ENCODE measurements at places on chromosomes 6 and 20.

DNA sequence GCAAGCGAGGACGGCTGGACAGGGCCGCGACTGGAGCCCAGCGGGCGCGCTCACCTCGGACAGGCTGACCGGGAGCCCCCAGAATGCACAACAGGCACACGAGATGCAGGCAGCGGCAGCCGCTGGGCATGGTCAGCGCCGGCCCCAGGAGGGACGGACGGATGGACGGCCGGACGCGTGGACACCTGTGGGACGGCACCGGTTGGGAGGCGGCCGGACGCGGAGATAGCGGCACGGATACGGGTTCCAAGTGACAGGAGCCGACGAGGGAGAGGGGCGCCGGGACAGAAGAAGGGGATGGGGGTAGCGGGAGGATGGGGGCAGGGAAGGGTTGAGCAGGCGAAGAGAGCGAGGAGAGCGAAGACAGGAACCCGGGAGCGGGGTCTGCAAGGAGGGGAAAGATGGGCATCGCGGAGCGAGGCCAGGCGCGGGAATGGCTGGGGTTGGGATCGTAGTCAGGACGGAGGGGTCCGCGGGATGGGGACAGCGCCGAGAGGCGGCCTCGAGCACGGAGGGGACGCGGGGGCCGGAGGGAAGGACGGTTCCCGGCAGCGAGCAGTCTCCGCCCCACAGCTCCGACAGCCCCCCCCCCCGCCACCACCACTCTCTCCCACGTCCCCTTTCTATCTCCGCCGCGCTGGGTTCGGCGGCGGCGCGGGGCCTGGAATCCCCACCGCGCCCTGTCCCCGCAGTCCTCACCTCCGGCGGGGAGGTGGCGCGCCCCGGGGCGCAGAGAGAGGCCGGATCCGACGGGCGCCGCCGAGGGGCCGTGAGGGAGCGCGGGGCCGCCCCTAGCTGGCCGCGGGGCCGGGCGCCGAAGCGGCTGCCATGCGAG, 435 bp downstream of the DLK2 start:
- DNase-seq, result no peak

- no peak for DNase-seq
These were observed 22.7 kb downstream of the HLA-A start for GRCh38 chr6:29964887-29965562.

DNA sequence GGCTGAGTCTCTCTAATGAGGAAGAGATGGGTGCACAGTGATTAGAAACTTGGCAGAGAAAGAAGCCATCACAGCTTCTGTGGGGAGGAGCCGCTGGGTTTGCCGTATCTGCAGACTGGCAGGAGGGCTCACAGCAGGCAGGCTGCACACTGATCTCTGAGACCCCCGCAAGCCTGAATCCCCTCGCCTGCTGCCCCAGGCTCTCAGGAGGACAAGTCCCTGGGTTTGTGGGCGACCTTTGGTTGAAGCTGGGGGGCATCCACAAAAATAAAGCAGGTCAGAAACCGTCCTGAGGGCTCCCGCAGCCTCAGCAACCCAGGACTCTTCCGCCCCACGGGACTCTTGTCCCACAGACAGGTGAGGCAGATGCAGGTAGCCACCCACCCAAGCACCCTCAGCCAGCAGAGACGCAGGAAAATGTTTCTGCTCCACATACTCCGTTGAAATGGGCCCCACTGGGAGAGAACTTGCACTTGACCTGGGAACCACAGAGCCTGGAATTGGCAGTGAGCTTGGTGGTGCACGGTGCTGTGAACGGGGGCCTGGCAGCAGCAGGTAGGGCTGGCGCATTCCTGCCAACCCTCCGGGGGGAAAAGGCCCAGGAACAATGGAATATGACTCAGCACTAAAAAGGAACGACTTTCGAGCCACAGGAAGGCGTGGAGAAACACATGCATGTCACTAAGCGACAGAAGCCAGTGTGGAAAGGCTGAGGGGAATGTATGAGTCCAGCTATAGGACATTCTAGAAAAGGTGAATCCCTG, 89.9 kb downstream of the YTHDF1 start:
- no peak for DNase-seq

DNA sequence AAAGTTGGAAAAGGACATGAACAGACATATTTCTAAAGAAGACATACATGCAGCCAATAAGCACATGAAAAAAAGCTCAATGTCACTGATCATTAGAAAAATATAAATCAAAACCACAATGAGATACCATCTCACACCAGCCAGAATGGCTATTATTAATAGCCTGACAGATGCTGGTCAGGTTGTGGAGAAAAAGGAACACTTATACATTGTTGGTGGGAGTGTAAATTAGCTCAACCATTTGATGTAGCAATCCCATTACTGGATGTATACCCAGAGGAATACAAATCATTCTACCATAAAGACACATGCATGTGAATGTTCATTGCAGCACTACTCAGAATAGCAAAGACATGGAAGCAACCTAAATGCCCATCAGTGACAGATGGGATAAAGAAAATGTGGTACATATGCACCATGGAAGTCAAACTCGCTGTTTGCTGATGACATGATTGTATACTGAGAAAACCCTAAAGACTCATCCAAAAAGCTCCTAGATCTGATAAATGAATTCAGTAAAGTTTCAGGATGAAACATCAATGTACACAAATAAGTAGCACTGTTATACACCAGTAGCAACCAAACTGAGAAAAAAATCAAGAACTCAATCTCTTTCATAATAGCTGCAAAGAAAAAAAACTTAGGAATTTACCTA, 196.8 kb downstream of the ADGB start:
- no peak for DNase-seq

- DNase-seq, result no peak
These were observed 142.9 kb downstream of the ADGRB3 start for GRCh38 chr6:68777956-68778355.

DNA sequence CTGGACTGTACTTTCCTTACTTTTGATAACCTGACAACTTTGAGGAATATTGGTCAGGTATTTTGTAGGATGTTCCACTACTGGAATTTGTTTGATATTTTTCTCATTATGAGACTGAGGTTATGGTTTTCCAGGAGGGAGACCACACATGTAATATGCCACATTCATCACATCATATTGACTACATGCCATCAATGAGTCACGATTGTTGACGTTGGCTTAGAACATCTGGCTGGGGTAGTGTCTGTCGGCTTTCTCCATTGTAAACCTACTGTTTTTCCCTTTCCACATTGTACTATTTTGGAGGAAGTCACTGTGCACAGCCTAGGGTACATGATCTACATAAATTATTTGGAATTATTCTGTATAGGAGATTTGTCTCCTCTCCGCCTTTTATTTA, 1.4 kb upstream of the STX11 start:
- DNase-seq, result no peak

DNA sequence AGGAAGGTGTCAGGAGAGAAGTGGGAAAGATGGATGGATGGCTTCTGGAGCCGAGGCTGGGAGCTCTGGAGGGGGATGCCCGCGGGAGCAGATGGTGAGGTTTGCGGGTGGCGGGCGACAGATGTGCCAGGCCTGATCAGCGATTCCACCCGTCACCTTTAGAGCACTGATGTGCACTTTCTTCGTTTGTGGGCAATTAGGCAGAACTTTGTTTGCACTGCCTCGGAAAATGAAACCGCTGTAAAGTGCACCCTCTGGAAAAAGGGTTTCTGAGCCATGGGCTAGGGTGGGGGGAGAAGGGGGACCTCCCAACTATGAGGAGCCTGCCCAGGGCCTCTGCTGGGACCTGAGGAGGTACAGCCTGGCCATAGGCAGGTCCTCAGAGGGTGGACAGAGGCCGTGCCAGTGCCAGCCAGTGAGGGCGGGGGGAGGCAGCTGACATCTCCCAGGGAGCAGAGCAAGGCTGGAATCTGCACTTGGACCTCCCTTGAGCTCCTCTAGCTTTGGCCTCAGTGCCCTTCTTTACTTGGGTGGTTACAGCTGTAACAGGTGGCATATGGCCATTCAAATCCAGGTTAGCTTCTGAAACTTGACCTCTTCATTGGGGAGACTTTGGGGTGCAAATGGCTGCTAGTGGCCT, 58.7 kb downstream of the CD40 start:
- no peak for DNase-seq

GRCh38 chr6:168834042-168834587, 393.1 kb downstream of the SMOC2 start:
- DNase-seq, result no peak

DNA sequence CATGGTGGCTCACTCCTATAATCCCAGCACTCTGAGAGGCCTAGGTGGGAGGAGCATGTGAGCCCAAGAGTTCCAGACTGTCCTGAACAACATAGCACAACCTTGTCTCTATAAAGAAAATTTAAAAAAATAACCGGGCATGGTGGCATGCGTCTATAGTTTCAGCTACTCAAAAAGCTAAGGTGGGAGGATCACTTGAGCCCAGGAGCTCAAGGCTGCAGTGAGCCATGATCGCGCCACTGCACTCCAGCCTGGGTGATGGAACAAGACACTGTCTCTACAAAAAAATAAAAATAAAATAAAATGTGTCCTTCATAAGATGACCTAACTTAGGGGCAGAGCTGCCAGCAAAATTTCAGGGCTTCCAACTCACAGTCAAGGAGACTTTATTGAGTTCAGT, 12.6 kb downstream of the ID4 start:
- no peak for DNase-seq

GRCh38 chr6:163793011-163793983, 378.8 kb downstream of the QKI start:
- DNase-seq, result no peak

DNA sequence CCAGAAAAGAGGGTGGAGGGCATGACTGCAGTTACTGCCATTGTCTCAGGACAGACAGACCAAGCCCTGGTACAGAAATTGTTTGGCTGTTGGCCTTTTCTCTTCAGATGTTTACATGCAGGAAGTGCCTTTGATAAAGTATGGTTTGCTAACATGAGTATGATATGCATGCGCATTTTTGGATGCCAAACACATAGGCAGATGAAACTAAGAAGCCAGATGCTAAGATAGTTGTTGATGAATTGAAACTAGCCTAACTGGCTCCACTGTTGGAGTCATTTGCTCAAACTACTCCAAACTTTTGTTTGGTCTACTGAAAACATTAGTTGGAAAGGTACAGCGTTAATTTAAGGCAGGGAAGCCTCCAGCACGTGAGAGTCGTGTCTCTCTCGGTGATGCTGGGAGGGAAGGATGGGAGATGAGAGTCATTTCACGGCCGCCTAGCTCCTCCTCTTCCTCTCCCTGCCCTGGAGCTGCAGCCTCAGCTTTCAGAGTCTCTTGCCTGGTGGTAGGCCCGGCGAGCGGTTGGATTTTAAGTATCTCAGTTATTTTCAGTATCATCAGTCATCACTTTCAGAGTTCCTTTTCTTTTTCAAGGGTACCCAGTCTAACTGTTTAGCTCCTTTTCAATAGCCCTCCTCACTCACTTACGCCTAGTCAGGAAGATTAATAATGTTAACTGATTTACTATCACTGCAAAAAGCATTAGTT, 29.7 kb downstream of the RREB1 start:
- no peak for DNase-seq

- no peak for DNase-seq
These were observed 6.7 kb downstream of the SNAI1 start for GRCh38 chr20:49989234-49990065.

DNA sequence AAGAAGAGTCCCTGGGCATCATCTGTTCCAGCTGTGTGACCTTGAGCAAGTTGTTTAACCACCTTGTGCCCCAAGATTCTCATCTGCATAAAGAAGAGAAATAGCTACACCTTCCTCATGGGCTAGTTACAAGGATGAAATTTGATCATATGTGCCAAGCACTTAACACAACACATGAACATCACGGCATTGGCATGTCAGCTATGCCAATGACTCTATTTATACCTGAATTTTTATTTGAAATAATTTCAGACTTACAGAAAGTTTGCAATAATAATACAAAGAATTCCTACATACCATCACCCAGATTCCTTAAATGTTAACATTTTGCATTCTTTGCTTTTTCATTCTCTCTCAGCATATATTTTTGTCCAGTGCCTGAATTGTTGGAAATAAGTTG, 21.0 kb upstream of the TCF15 start:
- DNase-seq, result no peak

DNA sequence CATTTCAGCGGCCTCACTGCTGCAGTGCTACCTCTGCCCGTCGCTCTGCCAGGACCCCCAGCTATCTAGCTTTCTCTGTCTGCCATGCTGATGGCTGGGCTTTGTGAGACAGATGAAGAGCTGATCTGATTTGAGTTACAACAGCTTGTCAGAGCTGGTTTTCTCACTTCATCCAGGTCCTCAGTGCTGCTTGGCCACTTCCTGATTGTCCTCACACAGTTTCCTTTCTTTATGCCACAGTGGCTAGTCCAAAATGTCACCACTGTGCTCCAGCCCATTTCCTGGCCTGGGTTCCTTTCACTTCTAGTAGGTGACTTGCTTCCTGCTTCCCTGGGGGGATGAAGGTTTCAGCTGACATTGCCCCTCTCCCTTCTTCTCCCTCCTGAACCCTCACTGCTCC, 35.4 kb downstream of the FNDC1 start:
- DNase-seq, result no peak

DNA sequence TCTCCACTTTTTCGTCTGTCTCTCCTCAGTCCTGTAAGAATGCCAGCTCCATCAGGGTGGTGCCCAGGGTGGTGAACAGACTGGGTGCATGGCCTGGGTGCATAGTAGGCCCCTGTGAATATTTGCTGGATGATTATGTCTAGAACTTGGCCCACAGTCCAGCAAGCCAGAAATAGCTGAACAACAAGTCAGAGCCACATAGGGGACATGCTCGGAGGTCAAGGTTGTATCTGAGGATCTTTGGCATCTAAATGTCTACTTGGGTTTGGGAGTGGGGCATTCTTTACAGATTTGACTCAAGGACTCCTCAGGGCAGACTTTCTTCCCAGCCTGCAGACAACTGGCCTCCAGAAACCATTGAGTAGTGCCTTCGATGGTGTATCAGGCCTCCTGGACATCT, 18.1 kb upstream of the BPIFA3 start:
- DNase-seq, result no peak

- no peak for DNase-seq
These were observed 1252.8 kb upstream of the GJE1 start for GRCh38 chr6:140879946-140880345.

- no peak for DNase-seq
These were observed 384.3 kb downstream of the CDC5L start for GRCh38 chr6:44771647-44772415.

- no peak for DNase-seq
These were observed 5.1 kb downstream of the KCNS1 start for GRCh38 chr20:45095805-45096238.

DNA sequence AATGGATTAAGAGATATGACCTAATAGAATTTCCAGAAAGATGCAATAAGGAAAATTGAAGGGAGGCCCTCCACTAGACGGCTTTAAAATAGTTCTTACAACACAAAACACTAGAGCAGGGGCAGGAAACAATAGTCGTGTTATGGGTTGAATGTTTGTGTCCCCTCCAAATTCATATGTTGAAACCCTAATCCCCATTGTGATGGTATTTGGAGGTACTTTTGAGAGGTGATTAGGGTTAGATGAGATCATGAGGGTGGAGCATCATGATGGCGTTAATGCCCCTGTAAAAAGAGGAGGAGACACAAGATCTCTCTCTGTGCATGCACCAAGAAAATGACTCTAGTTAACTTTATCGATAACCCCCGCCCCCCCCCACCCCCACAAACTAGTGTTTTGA, 104.0 kb upstream of the HMGN3 start:
- no peak for DNase-seq

- no peak for DNase-seq
These were observed 244.7 kb downstream of the TFAP2C start for GRCh38 chr20:56873836-56874235.

- peak; percentile 37 for DNase-seq
These were observed 46.3 kb downstream of the GOPC start for GRCh38 chr6:117555882-117556498.

GRCh38 chr6:132132422-132132821, 181.2 kb upstream of the CCN2 start:
- peak; percentile 90 for DNase-seq

- DNase-seq, result no peak
These were observed 19.1 kb downstream of the GNAS start for GRCh38 chr20:58871533-58872102.

Measured in glomerular endothelial cell (primary cell).